ENCODE measurements at places on chromosomes 2 and 18.

DNA sequence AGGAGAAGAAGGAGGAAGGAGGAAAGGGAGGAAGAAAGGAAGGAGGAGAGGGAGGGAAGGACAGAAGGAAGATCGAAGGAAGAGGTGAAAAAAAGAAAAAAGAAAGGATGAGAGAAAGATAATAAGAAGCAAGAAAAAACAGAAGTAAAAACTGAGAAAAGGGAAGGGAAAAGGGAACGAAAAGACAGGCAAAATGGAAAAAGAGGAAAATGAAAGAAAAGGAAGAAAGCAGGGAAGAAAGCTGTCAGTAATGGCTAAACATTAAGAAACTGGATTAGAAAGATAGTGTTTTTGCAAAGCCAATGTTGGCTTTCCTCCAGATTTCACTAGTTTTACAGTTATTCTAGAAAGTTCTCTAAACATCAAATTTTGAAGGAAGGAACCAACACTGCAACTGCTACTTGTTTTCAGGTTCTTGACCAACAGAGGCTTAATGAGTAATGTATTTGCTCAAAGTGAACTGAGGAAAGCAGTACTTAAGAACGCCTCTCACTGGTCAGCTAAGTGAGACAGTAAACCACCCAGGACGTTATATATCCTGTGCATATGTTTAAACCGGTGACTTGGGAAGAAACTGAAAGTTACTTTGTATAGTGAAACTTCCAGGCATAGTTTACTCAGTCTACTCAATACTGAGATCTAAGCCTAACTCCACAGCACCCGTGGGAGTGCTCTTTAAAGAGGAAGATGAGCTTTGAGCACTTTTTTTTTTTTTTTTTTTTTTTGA, 286.2 kb upstream of the TRIB2 start:
- DNase-seq = no peak

DNA sequence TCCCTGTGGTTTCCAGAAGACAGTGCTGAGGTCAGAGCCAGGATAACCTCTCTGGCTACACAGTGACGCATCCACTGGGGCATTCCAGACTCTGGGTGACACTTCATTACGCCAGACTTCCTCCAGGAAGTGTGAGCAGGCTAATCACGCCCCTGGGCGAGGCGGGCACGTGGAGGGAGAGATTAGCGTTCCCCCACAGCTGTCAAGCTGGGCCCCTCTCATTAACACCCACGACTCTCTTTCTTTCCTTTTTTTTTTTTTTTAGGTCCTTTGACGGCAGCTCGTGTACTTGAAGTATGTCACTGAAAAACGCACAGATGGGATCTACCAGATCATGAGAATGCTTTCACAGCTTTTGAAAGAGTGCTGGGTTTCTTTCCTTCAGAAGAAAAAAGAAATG, 274.6 kb downstream of the AFF3 start:
- no peak for DNase-seq

DNA sequence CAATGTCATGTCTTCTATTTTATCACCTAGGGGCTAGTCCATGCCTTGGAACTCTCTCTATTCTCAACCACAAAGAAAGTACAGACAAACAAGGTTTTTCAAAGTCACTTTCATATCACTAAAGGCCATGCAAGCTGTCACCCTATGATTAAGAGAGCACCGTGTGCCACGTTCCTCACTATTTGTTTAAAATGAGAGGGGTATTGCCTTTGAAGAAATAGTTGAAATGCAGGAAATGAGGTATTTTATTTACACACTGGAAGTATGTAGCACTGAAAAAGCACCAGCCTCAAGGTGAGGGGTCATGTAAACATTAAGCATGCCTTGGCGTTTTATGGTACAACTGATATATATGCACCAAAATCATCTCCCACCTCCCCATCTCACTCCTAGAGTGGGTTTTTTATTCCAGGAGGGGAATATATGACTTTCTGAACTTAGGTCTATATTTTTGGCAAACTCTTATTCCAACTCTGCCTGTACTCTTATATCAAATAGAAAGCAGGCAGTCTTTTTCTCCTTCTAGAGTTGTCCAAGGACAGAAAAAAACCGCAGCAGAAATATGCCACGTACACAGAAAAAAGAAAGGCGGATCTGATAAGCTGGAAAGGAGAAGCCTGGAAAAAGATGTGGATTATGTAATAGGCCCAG, 53.5 kb downstream of the VSNL1 start:
- DNase-seq = no peak

GRCh38 chr18:53165770-53166169, 825.8 kb downstream of the DCC start:
- DNase-seq = no peak

Data from activated CD8-positive, alpha-beta memory T cell treated with anti-CD3 and anti-CD28 coated beads for 48 hours (primary cell).